ENCODE measurements at places on chromosomes 13 and 19. TPM values are rescaled to one million over a fixed set of nuclear protein-coding genes. Genes with fewer than 3 reads are reported as not detected.

The TTYH1 gene
- total RNA-seq = 0.78 TPM

The ANGPTL4 gene
- 4.1 TPM for total RNA-seq

The ZNF433 gene
- total RNA-seq = 0.21 TPM

The COX7A1 gene
- total RNA-seq = not detected

The KIR2DL4 gene
- not detected for total RNA-seq

The ZNF69 gene
- 0.40 TPM for total RNA-seq

The HCST gene
- total RNA-seq = 46.1 TPM

The GPALPP1 gene
- total RNA-seq = 32.3 TPM

The UQCR11 gene
- 195 TPM for total RNA-seq

The RFPL4A gene
- not detected for total RNA-seq

The GADD45B gene
- 102 TPM for total RNA-seq

The FGF21 gene
- total RNA-seq = not detected

The B3GNT8 gene
- total RNA-seq = 0.37 TPM

The OR7C1 gene
- not detected for total RNA-seq

The FREM2 gene
- 0.05 TPM for total RNA-seq

The ADGRE3 gene
- not detected for total RNA-seq

The PLPPR2 gene
- 2.3 TPM for total RNA-seq

The ARL11 gene
- 0.76 TPM for total RNA-seq

The FXYD3 gene
- total RNA-seq = not detected

The NDFIP2 gene
- total RNA-seq = 272 TPM

The ZNF225 gene
- total RNA-seq = 3.2 TPM

The GFY gene
- total RNA-seq = not detected

The GPR4 gene
- not detected for total RNA-seq

The TMEM221 gene
- not detected for total RNA-seq

The CEACAM3 gene
- total RNA-seq = not detected

The SLC7A1 gene
- total RNA-seq = 137 TPM

The GJB6 gene
- 0.91 TPM for total RNA-seq

The KIR3DL2 gene
- total RNA-seq = 0.47 TPM

The COX6B2 gene
- total RNA-seq = not detected

The KIR2DL1 gene
- not detected for total RNA-seq

The EFNA2 gene
- total RNA-seq = not detected

The SRRM5 gene
- 0.37 TPM for total RNA-seq

The SIGLEC8 gene
- total RNA-seq = 0.09 TPM

The ZNF560 gene
- not detected for total RNA-seq

The PTH2 gene
- not detected for total RNA-seq

The IFNL3 gene
- total RNA-seq = not detected

The TNNI3 gene
- total RNA-seq = not detected

The MYDGF gene
- total RNA-seq = 85.2 TPM

The SCAF1 gene
- total RNA-seq = 75.0 TPM

The ECSIT gene
- total RNA-seq = 39.7 TPM

Measured in activated CD4-positive, alpha-beta T cell treated with anti-CD3 and anti-CD28 coated beads, Interleukin-2, amount 10 ng/mL, durations not matched to agents 24 days and 14 days (primary cell).